T-helper 17 cell (primary cell): ENCODE measurements at places on chromosomes 3 and 15.

- DNase-seq, result no peak
These were observed 47.3 kb upstream of the PGPEP1L start for GRCh38 chr15:99054892-99055291.

- no peak for DNase-seq
These were observed 70.4 kb upstream of the KY start for GRCh38 chr3:134721214-134721613.

- DNase-seq, result no peak
These were observed 354.4 kb downstream of the NTRK3 start for GRCh38 chr15:87901926-87902690.

- no peak for DNase-seq
These were observed 500.6 kb downstream of the PYDC2 start for GRCh38 chr3:191961529-191961928.

GRCh38 chr15:66670762-66671580, 31.1 kb upstream of the SMAD6 start:
- no peak for DNase-seq

GRCh38 chr15:79849789-79850188, 47.0 kb downstream of the MTHFS start:
- DNase-seq, result no peak

- DNase-seq, result no peak
These were observed 398.0 kb downstream of the NAALADL2 start for GRCh38 chr3:175257123-175257522.

DNA sequence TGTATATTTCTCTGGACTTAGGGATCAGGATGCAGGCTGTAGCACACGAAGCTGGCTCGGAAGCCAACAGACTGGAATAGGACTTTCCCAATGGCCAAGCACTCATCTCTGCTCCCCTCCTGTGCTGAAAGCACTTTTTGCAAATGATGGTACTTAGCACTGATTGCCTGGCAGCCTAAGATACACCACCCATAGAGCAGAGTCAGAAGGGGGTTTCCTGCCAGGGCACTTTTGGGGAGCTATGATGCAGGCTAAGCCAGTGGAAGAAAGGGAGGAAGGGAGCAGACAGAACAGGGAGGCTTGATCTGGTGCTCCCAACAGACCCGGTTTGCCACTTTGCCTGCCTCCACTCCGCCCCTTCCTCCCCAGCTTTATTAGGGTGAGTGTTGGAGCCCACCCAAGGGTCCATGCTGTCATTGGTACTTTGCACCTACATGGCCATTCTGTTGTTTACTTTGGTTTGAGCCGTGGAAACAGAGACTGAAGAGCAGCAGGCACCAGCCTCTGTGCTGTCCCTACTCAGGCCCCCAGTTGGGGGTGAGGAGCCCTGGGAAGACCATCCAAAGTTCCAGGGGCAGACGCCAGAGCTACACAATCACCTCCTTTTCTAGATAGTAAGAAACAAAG, 15.9 kb downstream of the BSN start:
- DNase-seq, result no peak
